ENCODE measurements at places on chromosomes 4 and X.
A peak's percentile ranks its signal among the peaks of the same experiment; 100 is the strongest.

GRCh38 chrX:9356846-9357245 is 108.0 kb upstream of the TBL1X start:
- no peak for DNase-seq

DNA sequence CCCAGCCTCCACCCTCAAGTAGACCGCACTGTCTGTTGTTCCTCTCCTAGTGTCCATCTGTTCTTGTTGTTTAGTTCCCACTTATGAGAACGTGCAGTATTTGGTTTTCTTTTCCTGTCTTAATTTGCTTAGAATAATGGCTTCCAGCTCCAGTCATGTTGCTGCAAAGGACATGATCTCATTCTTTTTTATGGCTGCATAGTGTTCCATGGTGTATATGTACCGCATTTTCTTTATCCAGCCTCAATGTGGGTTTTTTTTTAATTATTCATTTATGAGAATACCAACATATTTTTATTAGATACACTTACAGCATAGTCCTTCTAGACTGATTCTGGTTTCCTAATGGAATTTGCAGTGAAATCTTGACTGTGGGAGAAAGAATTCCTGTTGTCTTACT is 1.3 kb downstream of the VMA21 start:
- DNase-seq = no peak

GRCh38 chr4:108114503-108114902 is 54.2 kb downstream of the LEF1 start:
- no peak for DNase-seq

DNA sequence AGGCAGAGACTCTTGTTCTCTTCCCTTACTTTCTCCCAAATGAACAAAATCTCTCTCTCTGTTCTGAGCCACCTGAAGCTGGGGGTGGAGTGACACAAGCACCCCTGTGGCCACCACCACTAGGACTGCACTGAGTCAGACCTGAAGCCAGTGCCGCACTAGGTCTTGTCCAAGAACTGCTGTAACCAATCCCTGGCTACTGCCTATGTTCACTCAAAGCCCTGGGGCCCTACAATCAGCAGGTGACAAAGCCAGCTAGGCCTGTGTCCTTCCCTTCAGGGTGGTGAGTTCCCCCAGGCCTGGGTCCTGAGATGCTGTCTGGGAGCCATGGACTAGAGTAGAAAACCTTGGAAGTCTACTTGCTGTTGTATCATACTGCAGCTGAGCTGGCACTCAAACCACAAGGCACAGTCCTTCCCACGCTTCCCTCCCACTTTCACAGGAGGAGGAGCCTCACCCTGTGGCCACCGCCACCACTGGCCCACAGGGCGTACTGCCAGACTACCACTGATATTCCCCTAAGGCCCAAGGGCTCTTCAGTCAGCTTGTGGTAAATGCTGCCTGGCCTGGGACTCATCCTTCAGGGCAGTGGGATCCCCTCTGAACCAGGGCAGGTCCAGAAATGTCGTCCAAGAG is 119.1 kb downstream of the RTL9 start:
- DNase-seq = no peak

DNA sequence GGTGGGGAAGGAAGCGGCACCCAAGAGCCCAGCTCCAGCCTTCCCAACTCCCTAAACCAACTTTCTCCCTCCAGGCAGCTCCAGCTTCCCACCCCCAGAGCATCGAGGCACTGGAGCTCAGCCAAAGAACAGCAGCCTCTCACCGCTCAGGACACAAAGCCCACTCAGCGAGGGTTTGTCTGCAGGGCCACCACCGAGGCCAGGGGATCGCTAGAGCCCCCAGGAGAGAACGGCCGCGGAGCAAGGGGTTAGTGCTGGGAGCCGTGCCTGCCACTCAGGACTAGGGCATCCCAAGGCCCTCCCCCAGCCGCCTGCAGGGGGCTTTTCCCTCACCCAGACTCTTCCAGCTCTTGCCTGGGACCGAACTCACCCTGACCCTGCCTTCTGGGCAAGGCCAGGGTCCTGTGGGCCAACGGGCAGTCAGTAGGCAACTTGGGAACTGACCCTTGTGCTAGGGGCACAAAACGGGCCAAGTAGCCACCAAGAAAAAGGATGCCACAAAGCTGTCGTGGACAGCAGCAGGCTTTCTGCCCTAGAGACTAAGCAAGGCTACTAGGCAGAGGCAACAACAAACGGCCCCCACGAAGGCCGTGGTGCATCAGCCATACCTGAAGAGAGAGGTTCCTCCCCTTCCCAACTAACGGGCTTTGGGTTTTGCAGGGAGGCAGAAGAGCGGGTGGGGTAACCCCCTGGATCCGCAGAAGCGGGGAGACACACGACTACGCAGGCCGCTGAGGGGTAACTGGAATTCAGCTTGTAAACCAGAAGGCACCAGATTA is 2.3 kb downstream of the HCFC1 start:
- DNase-seq = no peak

GRCh38 chrX:47637546-47638195 is 7.9 kb upstream of the CFP start:
- DNase-seq = peak; percentile 47

GRCh38 chr4:42672359-42673081 is 15.6 kb upstream of the ATP8A1 start:
- no peak for DNase-seq

DNA sequence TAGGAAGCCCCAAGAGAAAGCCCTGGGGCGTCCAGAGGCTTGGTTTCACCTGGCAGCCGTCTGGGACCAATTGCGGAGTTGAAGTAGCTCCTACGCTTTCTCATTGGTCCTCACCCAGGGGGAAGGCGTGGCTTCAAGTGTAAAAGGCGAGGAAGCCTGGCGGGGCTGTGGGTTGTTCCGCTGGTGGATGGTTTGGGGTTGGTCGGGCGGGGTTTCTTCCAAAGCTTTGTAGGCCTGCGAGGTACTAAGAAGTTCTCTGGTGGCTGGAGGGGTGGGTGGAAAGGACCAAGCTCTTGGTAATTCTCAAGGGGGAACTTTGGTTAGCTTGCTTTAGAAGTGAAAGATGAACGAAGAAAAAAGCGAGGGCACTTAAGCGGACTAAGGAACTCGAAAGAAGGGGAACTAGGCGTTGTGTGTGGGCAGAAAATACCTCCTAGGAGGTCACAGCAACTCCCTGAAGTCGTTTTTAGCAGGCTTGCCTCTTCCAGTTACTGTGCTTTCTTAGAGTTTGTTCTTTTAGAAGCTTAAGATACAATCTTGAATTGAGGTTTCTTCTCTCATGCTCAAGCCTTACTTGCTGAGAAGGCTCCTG is 36.6 kb downstream of the CCNG2 start:
- peak; percentile 57 for DNase-seq

DNA sequence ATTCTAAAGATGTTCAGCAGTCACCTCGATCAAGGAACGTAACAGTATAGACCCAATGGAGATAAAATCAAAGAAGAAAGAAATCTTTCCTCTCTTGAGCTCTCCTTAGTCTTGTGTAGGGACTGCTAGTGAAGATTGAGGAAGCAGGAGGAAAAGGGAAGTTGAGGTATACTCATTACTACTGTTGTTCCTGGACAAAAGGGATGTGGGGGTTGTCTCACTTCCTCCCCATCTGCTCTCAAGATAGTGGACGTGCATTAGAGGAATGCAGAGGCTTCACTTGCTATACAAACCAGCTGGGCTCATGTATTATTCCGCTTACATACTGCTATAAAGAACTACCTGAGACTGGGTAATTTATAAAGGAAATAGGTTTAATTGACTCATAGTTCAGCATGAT is 208.9 kb upstream of the ARHGEF9 start:
- DNase-seq = no peak

- DNase-seq = no peak
Measured at GRCh38 chr4:8283161-8283560, 13.6 kb downstream of the HTRA3 start.

- DNase-seq = no peak
Measured at GRCh38 chrX:17553469-17553868, 178.5 kb downstream of the NHS start.

GRCh38 chr4:120939693-120940092 is 17.2 kb upstream of the PRDM5 start:
- no peak for DNase-seq

GRCh38 chr4:90137555-90137954 is 10.4 kb downstream of the CCSER1 start:
- DNase-seq = no peak

DNA sequence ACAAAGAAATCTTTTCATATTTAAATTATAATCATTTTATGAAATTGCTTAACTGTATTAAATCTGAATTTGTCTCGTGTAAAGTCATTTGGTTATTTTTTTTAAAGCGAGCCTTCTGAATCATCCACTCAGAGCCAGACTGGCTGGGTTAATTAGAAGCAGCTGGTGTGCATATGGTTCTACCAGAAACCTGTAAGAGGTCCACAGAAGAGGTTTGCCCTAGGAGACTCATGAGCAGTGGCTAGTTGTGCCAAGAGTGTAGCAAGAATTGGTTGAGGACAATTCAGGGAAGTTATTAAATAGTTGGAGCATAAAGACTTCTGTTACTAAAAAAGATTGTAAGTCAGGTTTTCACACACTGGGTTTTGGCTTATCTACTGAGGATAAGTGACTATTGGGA is 267.4 kb downstream of the IL1RAPL2 start:
- no peak for DNase-seq

- no peak for DNase-seq
Measured at GRCh38 chrX:49932791-49933190, 10.4 kb downstream of the CLCN5 start.

- DNase-seq = no peak
Measured at GRCh38 chrX:64976673-64977040, 407 bp upstream of the ZC4H2 start.
